ENCODE measurements at places on chromosomes 1 and 21. TPM values are rescaled to one million over a fixed set of nuclear protein-coding genes. Genes with fewer than 3 reads are reported as not detected.

GRCh38 chr1:109188781-109189180 is 24.9 kb upstream of the SARS1 start:
- DNase-seq, result no peak

The KRTAP19-1 gene
- not detected for total RNA-seq

- no peak for DNase-seq
Measured at GRCh38 chr1:51032936-51033335, 62.9 kb downstream of the CDKN2C start.

The HSPG2 gene
- 45.4 TPM for total RNA-seq

The GOLT1A gene
- not detected for total RNA-seq

The AMY1A gene
- total RNA-seq, result not detected

DNA sequence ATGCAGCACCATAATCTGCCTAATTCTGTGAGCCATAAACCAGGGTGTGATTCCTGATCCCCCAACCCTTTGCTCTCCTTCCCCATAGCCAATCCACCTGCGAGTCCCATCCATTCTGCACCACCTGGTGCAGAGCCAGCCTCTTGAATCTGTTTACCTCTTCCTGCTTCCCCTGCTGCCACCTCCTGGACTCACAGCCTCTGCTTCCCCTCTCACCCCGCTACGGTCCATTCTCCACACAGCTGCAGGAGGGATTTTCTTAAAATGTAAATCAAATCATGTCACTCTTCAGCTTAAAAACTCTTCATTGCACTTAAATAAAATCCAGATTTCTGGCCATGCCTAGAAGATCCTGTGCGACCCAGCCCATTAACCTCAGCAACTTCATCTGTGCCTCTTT is 186.7 kb downstream of the FOXD2 start:
- no peak for DNase-seq

DNA sequence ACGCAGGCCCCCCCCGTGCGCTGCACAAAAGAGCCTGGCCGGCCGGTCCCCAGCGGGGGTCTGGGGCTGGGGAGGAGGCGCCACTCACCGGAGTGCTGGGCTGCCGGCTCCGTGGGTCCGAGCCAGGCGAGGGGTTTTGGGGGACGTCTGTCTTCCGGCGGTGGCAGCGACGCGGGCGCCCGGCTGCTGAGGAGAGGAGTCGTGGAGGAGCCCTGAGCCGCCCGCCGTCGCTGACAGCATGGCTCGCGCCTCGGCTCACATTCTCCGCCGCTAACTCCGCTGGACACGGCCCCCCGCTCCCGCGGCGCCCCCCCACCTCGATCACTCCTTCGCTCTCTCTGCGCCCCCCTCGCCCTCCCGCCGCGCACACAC is 649 bp downstream of the AHDC1 start:
- DNase-seq, result no peak

The DPH5 gene
- total RNA-seq, result 47.7 TPM

The CELA3B gene
- not detected for total RNA-seq

GRCh38 chr1:234645964-234646363 is 36.0 kb upstream of the IRF2BP2 start:
- DNase-seq, result no peak

All from NCI-H460 (cell line).